ENCODE measurements at places on chromosomes 7 and 10. TPM values are rescaled to one million over a fixed set of nuclear protein-coding genes. Genes with fewer than 3 reads are reported as not detected.

Gene GSTO2
- total RNA-seq, result 12.0 TPM

Gene ANKRD61
- not detected for total RNA-seq

DNA sequence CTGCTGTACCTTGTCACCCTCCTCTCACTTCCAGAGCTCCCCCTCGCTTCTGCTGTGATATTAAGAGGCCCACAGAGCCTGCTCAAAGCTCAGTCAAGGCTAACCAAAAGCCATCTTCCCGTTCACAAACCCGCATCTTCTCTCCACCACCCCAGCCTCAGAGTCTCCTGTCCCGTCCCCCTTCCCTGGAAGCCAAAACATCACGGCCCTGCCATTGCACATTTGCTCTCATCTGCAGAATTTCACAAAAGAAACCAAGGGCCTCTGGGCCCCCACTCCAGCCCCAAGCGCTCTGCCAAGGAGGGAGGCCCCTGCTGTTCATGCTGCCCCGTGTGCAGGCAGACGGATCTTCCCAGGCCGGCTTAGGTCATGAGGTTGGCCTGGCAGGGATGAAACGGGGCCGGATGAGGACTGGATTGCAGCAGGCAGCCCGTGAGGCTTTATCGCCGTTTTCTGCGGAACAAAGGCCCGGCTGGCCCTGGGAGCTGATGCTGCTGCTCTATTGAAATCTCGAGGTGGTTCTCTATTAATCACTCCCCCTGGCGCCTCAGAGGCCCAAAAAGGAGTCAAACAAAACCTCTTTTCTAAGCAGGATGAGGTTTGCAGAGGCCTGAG lies 31.6 kb upstream of the FOXK1 start:
- no peak overlapping the region for H3K4me3 ChIP-seq
- H3K4me1 ChIP-seq, result no peaks in the 10 kb centered on the region
- H3K27ac ChIP-seq, result no peak overlapping the region
- no peaks in the 10 kb centered on the region for H3K36me3 ChIP-seq

DNA sequence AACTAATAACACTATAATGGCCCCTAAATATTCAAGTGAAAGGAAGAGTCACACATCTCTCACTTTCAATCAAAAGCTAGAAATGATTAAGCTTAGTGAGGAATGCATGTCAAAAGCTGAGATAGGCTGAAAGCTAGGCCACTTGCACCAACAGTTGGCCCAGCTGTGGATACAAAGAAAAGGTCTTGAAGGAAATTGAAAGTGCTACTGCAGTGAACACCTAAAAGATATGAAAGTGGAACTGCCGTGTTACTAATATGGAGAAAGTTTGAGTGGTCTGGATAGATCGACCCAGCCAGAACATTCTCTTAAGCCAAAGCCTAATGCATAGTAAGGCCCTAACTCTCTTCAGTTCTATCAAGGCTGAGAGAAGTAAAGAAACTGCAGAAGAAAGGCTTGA lies 12.1 kb upstream of the SNX13 start:
- no peak for DNase-seq
- H3K4me3 ChIP-seq, result no peak overlapping the region
- H3K4me1 ChIP-seq, result no peaks in the 10 kb centered on the region
- no peak overlapping the region for H3K27ac ChIP-seq
- H3K36me3 ChIP-seq, result no peaks in the 10 kb centered on the region

DNA sequence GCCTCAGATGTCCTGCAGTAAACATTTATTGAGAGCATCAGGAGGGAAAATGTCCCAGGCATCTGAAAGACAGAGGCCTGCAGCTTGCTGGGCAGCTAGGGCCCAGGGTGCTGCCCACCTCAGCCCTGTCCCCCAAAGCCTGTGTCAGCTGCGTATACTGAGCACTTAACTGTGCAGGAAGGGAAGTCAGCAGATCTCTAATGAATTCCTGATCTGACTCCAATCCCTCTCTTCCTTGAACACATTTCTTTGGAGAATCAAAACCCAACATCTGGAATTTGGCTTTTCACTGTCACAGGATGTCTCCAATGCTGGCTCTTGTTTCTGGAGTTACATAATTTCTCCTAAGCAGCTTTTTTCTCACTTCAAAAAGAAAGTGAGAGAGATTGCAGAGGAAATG lies 364.7 kb upstream of the NFE2L3 start:
- no peak overlapping the region for H3K4me3 ChIP-seq
- H3K27ac ChIP-seq, result no peak overlapping the region
- no peaks in the 10 kb centered on the region for H3K27me3 ChIP-seq
- H3K4me1 ChIP-seq, result no peaks in the 10 kb centered on the region
- H3K36me3 ChIP-seq, result no peaks in the 10 kb centered on the region
- DNase-seq, result no peak

- no peak overlapping the region for H3K27ac ChIP-seq
- DNase-seq, result no peak
- no peaks in the 10 kb centered on the region for H3K4me1 ChIP-seq
- H3K27me3 ChIP-seq, result no peaks in the 10 kb centered on the region
These were observed 734.4 kb downstream of the PARD3 start for GRCh38 chr10:34080485-34081346.

GRCh38 chr7:11910253-11910652 lies 78.3 kb upstream of the THSD7A start:
- peaks cover 4% of the 10 kb centered on the region for H3K4me1 ChIP-seq
- DNase-seq, result no peak
- no peaks in the 10 kb centered on the region for H3K36me3 ChIP-seq
- no peaks in the 10 kb centered on the region for H3K27me3 ChIP-seq
- H3K27ac ChIP-seq, result no peak overlapping the region

DNA sequence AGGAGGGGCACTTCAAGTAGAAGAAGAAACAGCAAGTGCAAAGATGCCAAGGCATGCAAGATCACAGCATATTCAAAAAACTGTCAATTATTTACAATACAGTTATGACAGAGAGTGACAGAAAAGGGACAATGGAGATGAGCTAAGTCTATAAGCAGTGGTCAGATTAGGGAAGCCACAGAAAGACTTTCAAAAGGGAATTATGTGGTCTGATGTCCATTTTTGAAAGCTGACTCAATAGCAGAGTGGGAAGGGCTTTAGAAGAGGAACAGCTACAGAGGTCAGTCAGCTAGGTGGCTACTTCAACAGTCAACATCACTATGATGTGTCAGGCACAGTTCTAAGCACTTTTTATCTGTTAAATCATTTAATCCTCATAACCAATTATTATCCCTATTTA lies 45.2 kb upstream of the SPOCK2 start:
- no peaks in the 10 kb centered on the region for H3K4me1 ChIP-seq
- peaks cover 7% of the 10 kb centered on the region for H3K36me3 ChIP-seq
- H3K4me3 ChIP-seq, result no peak overlapping the region

Data from H9 (cell line).